ENCODE measurements at places on chromosomes 7 and 10. TPM values are rescaled to one million over a fixed set of nuclear protein-coding genes. Genes with fewer than 3 reads are reported as not detected.
A peak's percentile ranks its signal among the peaks of the same experiment; 100 is the strongest.

Gene CRHR2
- 0.16 TPM for total RNA-seq

DNA sequence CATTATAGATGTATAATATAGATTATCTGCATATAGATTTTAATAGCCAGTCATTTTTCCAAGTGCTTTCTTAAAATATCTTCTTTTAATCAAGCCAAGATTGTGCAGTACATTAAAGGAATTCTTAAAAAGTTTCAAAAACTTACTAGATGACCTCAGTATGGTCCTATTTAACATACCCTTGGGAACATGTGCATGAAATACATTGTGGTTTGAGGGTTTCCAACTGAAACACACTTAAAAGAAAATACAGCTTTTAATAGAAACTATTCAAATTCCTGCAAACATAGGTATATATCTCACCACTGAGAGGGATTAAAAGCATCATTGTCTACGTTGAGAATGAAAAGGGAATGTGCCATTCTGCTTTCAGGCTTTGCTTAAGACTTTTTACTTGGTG, 364.9 kb downstream of the SUGCT start:
- no peak for DNase-seq

Gene TIAL1
- 126 TPM for total RNA-seq

Gene RAB19
- total RNA-seq, result 18.8 TPM

DNA sequence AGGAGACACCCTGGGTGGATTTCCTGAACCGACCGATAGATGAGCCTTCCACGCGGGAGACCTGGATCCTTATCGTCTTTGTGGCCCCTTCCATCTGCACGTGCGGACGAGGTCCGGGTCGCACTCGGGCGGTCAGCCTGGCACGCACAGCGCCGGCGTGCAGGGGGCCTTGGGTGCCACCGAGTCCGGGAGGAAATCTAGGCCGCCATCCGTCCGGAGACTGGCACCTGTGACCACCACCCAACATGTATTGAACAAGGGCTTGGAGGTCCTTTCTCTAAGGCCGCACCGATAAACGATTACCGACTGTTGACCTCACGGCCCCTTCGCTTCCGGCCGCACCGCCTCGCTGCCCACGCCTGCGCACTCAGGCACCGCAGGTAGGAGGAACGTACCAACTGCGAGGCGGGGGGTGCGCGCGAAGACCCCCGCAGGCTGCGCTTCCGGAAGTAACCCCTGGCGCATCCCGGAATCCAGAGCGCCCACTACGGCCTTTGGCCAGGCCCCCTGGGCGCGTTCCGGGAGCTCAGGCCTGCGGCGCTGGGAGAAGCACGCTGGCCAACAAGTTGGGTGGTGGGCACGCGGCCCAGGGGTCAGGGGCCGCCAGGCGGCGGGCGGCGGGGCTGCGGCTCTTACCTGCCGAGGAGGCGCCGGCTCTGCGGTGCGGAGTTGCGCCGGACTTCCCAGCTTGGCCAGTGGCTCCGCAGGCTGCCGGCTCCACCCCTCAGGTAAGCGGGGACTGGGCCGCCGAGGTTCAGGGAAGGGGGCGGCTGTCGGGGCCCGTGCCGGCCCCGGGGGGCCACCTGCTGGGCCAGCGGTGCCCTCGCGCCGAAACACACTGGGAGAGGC, at the start of the genes ACTR3C and LRRC61:
ACTR3C (minus strand) TSS at position 713 of the 849 bp plus-strand sequence. CDS start 28,249 bp downstream, outside the sequence.
LRRC61 (plus strand) TSS at position 523 of the 849 bp plus-strand sequence. CDS start 13,507 bp downstream, outside the sequence.
- peak; percentile 73 for DNase-seq

Gene KIAA1217
- 34.2 TPM for total RNA-seq

DNA sequence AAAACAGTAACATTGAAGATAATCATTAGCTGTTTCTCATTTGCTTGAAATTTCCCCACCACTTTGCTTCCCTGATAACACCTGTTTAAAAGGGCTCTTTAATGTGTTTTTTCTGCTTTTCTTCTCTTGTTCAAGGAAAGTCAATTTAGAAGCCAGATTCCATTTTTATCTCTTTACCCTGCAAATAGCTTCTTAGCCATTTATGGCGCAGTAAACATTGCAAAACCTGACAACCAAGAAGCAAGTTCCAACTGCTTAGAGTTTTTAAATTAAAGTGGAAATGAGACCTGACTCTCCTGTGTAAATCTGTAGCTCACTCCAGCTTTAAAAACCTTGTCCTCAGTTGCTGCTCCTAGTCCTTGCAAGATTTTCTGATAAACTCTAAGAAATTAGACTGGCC, 30.1 kb downstream of the SGPL1 start:
- DNase-seq, result no peak

GRCh38 chr7:332646-333392, 42.8 kb downstream of the FOXL3 start:
- peak; percentile 90 for DNase-seq

DNA sequence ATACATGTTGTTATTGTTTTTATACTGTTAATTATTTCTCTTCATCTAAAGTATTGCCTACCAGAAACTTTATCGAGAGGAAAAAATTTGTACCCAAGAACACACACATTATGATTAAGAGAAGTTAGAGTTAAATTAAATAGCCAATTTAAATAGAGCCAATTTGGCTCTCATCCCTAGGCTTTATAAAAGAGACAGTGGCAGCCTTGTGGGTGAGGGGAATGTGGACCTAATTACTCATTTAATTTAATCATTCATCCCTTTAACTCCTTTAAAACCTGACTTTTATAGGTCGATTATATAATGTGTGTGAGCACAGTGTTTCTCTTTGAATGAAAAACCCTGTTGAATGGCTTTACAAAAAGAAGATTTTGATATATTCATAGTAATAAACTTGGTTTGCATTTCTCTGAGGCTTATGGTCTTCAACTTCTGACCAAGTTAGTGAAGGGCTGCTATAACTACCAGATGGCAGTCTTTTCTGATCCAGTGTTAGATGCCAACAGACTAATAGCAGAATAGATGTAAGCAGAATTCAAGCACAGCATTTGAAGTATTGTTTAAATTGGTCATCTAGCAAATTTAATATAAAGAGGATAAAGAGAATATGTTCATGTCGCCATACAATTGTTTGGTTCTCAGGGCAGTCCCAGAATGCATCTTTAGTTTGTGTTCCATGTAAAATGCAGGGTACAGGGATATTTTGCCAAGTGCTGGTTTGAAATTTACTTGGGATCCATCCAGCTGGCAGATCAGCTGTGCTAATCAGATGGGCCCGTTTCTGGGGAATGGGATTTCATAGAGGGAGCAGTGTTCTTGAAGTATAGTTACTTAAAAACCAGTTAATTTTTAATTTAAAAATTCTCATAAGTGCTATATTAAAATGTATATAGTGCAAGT, 25.3 kb downstream of the ADD3 start:
- DNase-seq, result no peak

DNA sequence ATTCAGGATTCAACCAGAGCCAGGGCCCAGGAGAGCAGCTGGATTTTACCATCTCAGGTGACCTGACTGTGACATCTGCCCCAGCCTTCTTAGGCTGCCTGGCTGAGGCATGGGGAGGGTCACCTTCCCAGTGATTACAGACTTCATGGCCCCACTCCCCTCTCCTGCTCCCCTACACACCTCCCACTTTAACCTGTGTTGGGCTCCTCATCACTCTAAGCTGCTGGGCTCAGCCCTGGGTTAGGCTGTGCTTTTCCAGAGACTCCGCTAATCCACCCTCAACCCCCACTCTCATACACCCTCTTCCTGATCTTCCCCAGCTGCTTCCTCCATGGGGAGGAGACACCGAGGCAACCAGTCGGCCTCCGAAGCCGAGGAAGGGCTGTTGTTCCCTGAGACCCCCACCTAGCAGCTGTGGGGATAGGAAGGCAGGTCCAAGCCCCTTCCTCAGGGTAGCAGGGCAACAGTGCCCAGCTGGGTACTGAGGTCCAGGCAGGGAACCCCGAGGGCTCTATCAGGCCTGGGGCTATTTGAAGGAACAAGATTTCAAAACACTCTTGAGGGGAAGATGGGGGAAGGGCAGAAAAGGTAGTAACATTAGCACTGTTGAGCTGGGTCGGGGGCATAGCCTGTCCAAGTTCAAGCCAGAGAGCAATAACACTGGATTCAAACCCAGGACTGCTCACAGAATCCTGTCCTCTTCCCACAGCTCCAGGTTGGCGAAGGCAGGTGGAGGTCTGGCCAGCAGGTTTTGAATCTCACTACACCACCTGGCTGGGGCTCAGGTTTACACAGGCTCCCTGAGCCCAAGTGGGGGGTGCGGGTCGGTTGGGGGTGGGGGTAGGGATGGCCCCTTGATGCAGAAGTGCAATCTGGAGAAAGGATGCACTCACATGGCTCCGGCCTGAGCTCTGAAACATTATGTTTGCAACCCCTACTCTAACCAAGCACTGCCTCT, 1.8 kb downstream of the IMPDH1 start:
- DNase-seq, result peak; percentile 30

GRCh38 chr7:150846291-150847115, 5.8 kb upstream of the AOC1 start:
- no peak for DNase-seq

DNA sequence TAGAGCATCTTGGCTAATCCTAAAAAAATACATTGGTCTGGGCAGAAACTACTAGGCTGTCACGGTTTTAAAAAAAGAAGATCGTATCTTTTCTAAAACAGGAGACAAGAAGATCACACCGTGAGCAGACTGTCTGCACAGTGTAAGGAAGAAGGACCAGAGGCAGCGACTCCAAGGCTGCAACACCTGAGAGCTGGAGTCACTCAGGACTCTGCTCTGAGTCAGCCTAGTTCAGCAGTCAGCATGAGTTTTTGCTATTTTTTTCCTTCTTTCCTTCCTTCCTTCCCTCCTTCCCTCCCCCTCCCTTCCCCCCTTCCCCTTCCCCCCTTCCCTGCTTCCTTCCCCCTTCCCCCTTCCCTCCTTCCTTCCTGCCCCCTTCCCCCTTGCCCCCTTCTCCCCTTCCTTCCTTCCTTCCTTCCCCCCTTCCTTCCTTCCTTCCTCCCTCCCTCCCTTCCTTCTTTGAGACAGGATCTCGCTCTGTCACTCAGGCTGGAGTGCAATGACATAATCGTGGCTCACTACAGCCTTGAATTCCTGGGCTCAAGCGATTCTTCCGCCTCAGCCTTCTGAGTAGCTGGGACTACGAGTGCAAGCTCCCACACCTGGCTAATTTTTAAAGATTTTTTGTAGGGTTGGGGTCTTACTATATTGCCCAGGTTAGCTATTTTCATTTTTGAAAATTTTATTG, 24.4 kb downstream of the BAG3 start:
- no peak for DNase-seq

DNA sequence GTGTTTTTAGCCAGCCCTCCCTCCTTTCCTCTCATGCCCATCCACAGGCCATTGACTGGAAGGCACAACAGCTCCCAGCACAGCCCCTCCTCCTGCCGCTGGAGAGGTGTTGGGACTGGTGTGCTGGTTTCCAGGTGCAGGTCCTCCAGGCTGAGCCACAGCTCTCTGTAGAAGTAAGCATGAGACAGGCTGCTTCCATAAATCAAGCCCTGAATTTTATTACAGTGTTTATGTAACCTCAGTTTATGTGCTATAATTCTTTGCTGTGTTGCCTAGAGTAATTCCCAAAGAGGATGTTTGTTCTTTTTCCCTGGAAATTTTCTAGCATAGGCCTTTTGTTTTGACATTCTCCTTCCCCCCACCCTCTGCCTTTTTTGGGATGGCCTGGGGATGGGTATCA, 445.8 kb downstream of the AUTS2 start:
- peak; percentile 19 for DNase-seq

Gene SSC4D
- total RNA-seq, result 0.45 TPM

Gene TLX1
- 0.21 TPM for total RNA-seq

Gene PDK4
- total RNA-seq, result 11.1 TPM

Gene LRRC61
- 11.4 TPM for total RNA-seq

DNA sequence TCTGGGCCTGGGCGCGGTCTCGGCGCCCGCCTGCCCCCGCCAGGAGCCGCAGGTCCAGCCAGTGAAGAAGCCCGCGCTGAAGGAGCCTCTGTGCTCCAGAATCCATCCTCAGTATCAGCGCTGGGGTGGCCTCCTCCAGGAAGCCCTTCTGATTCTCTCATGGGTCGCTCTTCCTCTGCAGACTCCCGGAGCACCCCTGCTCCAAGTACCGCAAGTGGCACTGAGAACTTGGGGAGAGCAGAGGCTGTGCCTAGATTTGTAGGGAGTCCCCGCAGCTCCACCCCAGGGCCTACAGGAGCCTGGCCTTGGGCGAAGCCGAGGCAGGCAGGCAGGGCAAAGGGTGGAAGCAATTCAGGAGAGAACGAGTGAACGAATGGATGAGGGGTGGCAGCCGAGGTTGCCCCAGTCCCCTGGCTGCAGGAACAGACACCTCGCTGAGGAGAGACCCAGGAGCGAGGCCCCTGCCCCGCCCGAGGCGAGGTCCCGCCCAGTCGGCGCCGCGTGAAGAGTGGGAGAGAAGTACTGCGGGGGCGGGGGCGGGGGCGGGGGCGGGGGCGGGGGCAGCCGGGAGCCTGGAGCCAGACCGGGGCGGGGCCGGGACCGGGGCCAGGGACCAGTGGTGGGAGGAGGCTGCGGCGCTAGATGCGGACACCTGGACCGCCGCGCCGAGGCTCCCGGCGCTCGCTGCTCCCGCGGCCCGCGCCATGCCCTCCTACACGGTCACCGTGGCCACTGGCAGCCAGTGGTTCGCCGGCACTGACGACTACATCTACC, at the start of gene ALOX5:
ALOX5 (plus strand) TSS at position 641 of the 774 bp plus-strand sequence; CDS start at position 705, 64 bp downstream.
- peak; percentile 80 for DNase-seq

Data from colonic mucosa (tissue), 4 donors.